Hematopoietic multipotent progenitor cell (in vitro differentiated cells): ENCODE measurements at places on chromosomes 12 and 14.
A peak's percentile ranks its signal among the peaks of the same experiment; 100 is the strongest.

DNA sequence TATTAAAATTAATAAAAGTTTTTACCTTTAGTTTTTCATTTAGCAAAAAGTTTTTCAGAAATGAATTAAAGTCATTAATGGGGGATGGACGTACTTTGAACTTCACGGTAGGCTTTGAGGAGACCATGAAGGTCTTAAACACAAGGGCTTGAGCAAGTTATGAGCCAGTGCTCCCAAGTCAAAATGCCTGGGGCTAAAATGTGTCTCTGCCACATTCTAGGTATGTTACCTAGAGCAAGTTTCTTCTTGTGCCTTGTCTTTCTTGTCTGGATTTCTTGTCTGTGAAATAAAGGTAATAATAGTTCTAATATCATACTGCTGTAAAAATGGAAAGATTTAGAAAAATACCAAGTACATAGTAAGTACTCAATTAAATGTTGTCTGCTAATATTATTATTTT, 132.7 kb upstream of the USP15 start:
- no peak for DNase-seq

- DNase-seq, result no peak
These were observed 180.9 kb upstream of the RTL1 start for GRCh38 chr14:101084436-101084826.

- no peak for DNase-seq
These were observed 252.8 kb downstream of the TMEM117 start for GRCh38 chr12:44088647-44089046.

DNA sequence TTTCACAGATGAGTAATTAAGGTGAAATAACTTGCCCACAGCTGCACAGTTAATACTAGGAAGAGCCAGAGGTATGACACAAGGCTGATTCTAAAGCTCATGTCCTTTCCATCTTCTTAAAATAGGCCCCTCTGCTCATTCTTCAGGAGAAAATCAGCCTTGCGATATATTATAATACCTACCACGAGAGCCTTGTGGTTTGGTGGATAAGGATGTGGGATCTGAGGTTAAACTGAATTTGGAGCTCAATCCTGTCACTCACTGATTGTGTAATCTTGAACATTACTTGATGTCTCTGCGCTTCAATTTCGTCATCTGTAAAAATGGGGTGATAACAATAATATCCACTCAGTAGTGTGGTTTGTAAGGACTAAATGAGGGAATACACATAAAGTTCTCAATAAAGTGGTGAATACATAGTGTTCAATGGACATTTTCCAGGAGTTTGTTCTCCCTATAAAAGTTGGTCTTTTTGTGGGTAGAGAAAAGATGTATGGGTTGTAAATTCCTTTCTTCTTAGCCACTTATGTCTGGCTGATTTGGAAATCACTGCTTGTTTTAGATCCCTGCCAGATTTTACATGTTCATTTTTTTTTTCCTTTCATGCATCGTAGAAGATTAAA, 25.1 kb upstream of the ATP2B1 start:
- peak; percentile 85 for DNase-seq

- no peak for DNase-seq
These were observed 517.5 kb downstream of the BCL11B start for GRCh38 chr14:98754343-98755020.

DNA sequence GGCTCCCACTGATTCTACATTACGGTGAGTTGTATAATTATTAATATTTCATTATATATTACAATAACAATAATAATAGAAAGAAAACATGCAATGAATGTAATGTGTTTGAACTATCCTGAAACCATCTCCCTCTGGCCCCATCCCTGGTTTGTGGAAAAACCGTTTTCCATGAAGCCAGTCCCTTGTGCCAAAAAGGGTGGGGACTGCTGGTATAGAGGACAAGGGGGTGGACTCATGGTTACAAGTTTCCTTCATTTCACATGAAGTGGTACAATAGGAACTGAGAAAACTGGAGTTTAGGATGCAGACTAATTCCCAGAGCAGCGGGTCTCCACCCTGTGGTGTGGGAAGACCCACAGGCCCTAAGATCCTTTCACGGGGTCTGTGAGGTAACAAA, 3.0 kb upstream of the C1RL start:
- DNase-seq, result no peak

GRCh38 chr12:112164011-112164660, 38.8 kb downstream of the TRAFD1 start:
- no peak for DNase-seq

- DNase-seq, result no peak
These were observed 448.3 kb downstream of the PCNX1 start for GRCh38 chr14:71355324-71356201.

DNA sequence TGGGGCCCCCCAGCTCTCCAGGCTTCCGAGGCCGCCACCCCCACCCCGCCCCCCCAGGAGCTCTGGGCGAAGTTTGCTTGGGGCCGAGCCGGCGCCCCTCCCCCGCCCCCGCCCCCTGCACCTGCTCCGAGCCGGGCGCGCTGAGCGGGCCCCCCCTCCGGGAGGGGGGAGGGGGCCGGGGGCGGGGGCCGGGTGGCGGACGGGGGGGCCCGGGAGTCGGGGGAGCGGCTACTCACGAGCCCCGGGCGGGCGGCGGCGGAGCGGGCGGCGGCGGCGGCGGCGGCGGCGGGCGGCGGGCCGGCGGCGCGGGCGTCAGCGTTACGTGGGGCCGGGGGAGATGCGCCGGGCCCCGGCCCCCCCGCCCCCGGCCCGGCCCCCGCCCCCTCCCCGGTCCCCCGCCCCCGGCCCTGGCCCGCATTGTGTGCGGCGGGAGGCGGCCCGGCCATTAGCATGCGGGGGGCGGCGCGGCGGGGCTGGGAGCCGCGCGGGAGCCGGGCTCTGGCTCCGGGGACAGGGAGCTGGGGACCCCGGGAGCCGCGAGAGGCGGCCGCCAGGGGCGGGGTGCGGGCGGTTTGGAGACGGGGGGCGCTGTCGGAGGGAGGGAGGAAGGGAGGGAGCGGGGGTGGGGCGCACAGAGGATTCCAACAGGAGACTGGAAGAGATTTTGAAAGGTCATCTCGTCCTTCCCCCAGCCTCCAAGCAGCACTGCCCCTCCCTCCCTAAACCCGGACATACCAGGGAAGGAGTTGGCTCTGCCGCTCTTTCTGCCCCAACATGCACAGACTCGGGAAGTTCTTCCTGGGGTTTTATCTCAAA, at the start of gene ZNF219:
Gene ZNF219 (minus strand): TSS at position 580 of the 816 bp plus-strand sequence. CDS start 5,064 bp downstream, outside the sequence.
- peak; percentile 44 for DNase-seq

GRCh38 chr12:30959110-30959710, 32.7 kb downstream of the TSPAN11 start:
- DNase-seq, result no peak

GRCh38 chr12:83896416-83896815, 1016.2 kb downstream of the SLC6A15 start:
- no peak for DNase-seq

DNA sequence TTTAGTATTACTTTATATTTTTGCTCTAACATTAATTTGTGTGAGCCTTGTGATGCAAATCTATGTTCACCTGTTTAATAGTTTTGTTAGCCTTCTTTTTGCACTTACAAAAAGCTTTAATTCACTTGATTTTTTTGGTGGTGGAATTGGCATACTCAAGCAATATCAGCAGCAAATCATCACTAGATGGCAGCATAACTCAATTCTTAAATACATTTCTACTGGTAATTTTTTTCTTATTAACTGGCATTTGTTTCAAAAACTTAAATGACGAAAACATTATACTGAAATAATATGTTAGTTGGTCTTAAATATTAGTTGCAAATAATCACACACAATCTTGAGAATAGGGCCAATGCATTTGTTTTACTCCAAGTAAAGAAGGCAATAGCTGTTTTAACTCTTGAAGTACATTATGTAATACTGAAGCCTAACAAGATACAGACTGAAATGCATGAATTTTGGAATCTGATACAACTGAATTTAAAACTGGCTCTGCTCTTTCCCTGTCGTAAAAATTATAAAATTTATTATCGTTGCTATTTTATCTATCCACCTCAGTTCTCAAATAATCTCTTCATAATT, 151.5 kb downstream of the ATXN7L3B start:
- no peak for DNase-seq

GRCh38 chr14:96817750-96818666, 20.8 kb downstream of the VRK1 start:
- DNase-seq, result no peak

GRCh38 chr12:117882603-117883184, 86.1 kb downstream of the KSR2 start:
- no peak for DNase-seq

GRCh38 chr12:52231305-52232202, 1.5 kb upstream of the KRT7 start:
- no peak for DNase-seq

DNA sequence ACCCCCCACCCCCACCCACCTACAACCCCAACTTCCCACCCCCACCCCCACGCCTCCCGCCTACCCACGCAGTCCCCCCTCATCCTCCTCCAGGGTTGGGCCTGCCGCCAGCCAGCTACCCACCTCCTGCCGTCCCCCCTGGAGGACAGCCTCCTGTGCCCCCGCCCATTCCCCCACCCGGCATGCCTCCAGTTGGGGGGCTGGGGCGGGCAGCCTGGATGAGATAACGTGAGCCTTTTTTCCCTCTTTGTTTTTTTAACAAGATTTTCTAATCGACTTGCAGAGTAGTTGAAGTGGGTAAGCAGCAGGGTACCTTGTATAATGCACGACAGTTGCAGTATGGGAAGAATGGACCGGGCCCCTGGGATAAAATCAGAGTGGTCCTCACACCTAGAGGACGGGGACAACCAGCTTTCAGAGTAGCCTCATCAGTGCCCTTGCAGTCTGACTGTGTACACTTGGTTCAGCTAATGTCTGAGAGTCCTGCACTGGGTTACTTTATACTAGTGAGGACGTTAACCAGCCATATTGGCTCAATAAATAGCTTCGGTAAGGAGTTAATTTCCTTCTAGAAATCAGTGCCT, 29.4 kb downstream of the CCNK start:
- DNase-seq, result no peak

DNA sequence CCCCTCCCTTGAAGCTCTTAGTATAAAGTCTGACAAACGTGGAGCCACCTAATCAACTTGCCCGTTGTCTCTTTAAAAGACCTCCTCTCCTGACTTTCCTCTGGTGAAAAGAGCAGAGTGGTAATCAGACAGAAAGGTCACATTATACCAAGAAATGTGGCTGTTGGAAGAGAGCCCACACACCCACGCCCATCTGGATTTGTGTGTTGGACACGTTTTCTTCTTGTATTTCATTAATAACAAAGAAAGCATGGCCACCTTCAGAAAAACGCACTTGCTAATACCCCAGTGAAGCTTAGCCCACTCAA, 41.3 kb downstream of the CCDC60 start:
- DNase-seq, result no peak

- DNase-seq, result no peak
These were observed 36.3 kb downstream of the PPP2R5C start for GRCh38 chr14:101797856-101798255.

GRCh38 chr14:99749763-99750715, 43.2 kb upstream of the EML1 start:
- DNase-seq, result no peak

DNA sequence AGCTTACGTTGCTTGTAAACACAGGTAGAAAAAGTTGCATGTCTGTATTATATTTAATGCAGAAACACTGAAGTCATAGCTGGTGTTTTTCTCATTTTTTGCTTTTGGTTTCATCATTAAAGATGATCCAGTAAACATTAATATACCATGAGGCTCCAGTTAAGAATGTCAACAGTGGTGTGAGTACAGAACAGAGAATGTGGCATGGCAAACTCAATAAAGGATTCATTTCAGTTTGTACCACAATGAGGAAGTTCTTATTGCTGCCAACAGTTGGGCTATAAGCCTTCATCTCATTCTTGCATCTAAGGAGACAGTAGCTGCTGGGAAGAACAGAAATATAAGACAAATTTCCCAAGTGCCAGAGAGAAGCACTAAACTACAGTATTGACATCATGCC, 72.1 kb upstream of the ST8SIA1 start:
- DNase-seq, result peak; percentile 32

DNA sequence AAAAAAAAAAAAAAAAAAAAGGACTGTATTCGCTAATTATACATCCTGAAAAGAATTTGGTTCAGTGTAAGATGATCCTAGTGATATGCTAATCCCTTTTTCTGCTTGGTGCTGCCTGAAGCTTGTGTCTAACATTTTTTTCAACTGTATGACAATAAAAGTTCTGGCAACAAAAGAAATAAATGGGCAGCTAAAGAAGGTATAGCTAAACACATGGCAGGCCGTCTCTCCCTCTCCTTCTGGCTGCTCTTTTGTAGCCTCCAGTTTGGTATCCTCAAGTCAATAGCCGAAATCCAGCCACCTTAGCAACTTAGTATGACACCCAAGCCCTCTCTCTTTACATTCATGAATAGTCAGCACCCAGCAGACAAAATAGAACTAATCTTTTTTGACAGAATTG, 198.3 kb upstream of the OTX2 start:
- no peak for DNase-seq

- peak; percentile 88 for DNase-seq
These were observed 7.7 kb downstream of the ENDOU start for GRCh38 chr12:47717443-47718193.

GRCh38 chr14:60349663-60350365, 100.8 kb downstream of the PPM1A start:
- no peak for DNase-seq

DNA sequence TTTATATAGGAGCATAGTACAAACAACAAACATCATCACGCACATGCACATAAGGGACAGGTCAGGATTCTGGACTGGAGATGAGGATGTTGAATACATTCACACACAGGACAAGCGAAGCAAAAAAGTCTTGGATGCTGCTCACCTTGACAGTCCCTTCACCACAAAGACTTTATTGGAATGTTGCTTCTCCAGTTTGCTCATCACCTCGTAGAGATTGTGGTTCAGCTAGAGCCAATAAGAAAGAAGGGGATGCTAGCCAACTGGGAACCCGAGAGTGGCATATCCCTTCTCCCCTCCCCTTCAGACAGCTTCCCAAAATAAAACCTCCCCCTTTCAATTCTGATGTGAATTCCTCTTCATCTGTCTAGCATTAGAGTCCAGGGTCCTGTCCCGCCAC, 25.4 kb upstream of the SMAGP start:
- no peak for DNase-seq

DNA sequence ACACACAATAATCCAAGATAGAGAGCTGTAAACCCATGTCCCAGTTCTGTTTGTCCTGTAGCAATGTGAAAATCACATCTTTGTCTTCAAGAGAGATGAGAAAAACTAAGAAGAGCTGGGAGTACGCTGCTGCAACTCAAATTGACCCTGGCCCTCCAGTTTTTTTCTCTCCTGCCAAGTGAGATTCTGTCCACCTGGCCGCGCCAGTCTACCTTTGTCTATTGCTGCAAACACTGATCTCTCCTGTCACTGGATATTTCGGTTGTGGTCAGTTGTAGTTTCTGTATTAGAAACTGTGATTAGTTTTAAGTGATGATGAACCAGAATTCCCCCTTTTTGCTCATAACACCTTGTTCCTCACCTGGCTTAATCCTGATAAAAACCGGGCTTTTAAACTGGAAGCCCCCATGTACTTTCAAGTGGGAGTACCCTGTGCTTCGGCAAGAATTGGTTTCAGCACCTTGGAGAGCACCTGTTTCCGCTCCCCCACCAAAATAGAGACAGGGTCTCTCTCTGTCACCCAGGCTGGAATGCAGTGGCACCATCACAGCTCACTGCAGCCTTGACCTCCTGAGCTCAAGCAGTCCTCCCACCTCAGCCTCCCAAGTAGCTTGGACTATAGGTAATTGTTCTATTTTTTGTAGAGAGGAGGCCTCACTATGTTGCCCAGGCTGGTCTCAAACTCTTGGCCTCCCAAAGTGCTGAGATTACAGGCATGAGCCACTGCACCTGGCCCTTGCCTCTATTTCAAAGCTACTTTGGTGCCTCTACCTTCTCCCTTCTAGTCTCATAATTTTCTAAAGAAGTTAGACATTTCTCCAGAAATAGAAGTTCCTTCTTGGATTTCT, 156.8 kb downstream of the PHETA1 start:
- DNase-seq, result peak; percentile 59

- peak; percentile 28 for DNase-seq
These were observed 17.5 kb downstream of the CBX5 start for GRCh38 chr12:54262403-54262925.
